ENCODE measurements at places on chromosomes 13 and 19.

DNA sequence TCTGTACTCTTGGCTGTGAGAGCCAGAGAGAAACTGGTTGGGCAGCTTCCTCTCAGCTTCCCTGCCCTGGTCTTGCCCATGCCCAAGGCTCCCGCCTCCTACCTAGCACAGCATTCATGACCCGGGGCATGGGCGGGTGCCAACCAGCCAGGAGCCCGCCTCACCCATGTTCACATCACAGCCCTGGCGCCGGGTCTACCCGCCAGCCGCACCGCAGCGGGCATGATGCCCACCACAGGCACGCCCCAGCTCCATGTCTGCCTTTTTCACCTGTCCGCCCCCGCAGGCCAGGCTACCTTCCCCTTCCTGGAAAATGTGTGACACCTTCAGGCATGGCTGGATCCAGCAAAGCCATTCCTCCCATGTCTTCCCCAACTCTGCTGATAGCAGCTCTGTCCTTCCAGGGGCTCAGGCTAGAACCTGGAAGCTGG, 42.1 kb downstream of the PTPRS start:
- no peak for DNase-seq

DNA sequence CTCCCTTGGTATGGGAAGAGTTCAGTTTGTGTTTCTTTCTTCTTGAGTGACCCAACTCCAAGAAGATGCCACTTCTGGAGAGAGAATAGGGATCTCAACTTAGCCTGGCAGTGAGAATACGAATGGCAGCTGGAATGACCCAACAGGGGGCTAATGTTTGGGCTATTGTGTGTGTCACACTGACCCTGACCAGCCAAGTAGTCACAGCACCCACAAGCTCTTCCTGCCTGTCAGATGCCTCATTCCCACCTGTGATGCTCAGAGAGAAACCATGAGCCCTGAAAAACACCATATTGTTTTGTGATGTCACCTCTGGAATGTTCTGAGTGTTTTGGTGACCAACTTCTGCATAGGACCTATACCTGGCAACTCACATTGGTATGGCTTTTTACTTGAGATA, at the start of gene CBY2:
Gene CBY2 (plus strand): TSS at position 233 of the 400 bp plus-strand sequence. CDS start 71 bp downstream, at position 304.
- DNase-seq: no peak

- no peak for DNase-seq
Measured at GRCh38 chr19:45711851-45712698, 18.6 kb downstream of the FBXO46 start.

DNA sequence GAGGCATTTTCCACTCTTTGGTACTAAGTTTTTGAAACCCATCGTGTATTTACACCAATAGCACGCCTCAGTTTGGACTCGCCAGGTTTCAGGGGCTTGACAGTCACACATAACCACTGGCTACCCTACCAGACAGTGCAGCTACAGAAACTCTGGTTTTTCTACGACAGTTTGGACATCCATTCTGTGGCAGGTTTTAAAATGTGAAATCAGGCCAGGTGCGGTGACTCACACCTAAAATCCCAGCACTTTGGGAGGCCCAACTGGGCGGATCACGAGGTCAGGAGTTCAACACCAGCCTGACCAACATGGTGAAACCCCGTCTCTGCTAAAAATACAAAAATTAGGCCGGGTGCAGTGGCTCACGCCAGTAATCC, 13.2 kb downstream of the KDELR1 start:
- no peak for DNase-seq

- no peak for DNase-seq
Measured at GRCh38 chr19:15433519-15434069, 14.8 kb upstream of the AKAP8L start.

DNA sequence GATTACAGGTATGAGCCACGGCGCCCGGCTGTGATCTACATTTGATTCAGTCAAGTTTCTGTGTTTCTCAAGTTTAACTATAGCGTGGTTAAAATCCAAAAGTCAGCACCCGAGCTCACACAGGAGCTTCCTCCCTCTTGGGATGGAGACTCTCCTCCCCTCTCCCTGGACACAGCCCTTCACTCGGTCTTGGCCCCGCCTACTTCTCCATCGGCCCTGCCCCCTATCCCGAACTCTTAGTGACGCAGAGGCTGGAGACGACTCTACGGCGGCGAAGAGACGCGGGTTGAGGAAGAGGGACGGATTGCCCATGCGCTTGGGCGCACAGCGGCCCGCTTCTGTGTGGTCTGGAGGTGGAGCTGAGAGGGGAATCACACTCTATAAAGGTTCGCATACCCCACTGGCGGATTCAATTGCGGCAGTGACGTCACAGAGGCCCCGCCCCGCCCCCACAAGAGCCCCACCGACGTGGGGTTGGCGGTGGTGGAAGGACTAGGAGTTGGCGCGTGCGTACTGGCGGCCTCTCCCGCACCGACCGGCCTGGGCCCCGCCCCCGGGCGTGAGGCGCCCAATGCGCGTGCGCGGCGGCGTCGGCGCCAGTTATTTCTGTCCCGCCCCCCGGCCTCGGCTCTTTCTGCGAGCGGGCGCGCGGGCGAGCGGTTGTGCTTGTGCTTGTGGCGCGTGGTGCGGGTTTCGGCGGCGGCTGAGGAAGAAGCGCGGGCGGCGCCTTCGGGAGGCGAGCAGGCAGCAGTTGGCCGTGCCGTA, at the start of gene TRIM28:
Gene TRIM28 (plus strand): TSS at position 239 of the 765 bp plus-strand sequence. CDS start 694 bp downstream, outside the sequence.
- DNase-seq: peak; percentile 79

- DNase-seq: no peak
Measured at GRCh38 chr19:11209839-11210655, 12.7 kb upstream of the KANK2 start.

- DNase-seq: no peak
Measured at GRCh38 chr13:41467425-41467945, 10.1 kb downstream of the RGCC start.

DNA sequence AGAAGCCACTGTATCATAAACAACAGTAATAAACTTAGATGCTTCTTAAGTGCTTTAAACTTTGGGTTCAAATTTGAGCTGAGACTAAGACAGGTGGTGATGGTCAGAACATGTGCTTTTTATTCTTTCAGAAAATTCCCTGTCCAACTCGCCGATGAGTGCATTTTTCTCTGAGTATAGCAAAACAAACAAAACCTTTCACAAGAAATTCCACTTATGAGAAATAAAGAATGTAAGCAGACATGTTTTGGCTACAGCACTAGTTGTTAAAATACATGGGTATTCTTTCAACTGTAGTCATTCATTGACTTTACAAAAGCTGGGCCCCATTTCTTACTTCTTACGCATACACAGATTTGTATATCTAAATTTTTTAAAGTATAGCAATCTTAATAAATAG, 125.6 kb downstream of the SPRY2 start:
- DNase-seq: no peak

- DNase-seq: no peak
Measured at GRCh38 chr13:36981156-36981743, 17.9 kb downstream of the ALG5 start.

- DNase-seq: no peak
Measured at GRCh38 chr13:41061914-41062837, 867 bp downstream of the WBP4 start.

DNA sequence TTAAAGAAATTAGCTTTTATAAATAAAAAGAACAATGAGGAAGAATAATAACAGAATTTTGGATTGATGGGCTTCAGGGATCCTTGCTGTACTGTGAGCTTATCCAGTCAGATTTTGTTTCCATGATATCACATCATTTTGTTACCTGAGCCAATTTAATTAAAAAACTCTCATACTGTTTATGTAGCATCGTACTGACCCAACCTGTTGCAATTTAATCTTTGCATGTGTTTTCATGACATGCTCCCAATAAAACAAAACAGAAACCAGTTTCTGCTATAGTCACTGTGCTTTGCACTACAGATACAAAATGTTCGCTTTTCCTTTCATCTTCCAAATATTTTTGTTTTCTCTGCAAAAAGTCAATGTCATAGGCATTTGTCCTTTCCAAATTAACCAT, 109.7 kb upstream of the RNF113B start:
- DNase-seq: no peak

DNA sequence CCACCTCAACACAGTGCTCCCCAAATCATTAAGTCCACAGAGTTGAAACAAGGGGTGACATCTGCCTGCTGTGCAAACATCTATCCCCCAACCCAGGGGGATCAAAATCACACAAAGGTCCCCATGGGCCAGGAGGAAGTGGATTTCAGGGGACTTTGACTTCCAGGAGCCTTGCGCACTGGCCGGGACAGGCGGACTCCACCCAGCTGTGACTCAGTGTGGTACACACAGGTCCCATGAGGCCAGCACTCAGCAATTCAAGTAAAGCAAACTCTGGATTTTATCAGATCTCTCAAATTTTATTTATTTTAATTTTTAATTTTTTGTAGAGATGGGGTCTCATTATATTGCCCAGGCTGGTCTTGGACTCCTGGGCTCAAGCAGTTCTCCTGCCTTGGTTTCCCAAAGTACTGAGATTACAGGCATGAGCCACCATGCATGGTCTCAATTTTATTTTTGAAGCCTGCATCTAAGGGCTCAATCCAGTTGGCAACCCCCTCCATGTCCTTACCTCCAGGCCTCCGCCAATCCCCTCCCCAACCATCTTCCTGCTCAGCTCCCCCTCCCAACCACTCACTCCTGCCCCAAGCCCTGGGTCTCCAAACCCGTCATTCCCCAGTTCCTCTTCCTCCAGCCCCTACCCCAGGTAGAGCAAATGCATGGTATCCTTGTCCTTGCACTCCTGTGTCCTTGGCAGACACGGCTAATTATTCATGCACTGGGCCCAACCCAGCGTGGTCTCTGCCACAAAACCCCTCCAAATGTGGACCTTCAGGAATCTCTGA, 18.2 kb downstream of the ARHGAP33 start:
- no peak for DNase-seq

DNA sequence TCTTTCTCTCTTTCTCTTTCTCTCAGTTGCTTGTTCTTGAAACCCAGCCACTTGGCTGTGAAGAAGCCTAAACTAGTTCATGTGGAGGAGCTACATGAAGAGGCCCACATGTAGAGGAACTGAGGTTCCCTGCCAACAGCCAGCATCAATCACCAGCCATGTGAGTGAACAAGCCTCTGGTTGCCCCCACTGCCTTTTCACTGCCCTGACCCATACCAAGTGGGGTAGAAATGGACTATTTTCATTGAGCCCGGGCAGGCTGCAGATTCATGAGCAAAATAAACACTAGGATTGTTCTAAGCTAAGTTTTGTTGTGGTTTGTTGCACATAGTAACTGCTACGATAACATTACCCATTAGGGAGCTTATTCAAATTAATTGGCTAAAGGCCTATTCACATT, 78.7 kb upstream of the FAM216B start:
- no peak for DNase-seq

DNA sequence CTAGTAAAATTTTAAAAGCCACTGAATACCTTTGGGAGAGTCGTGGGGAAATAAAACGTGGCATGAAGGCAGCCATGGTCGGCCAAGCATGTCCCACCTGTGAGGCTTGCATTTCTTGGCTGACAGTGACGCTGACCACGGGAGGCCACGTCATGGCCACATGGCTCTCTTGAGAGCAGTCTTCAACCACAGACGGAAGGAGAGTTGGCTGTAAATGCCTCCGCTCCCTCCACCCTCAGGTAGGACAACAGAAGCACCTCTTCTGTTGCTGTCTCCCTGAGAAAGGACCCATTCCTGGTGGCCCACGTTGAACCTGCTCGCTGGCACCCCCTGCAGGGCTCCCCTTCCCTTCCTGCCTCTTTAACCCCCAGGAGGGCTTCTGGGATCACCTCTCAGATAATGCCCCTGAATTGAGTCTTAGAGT, 10.6 kb upstream of the LRRC25 start:
- DNase-seq: no peak

DNA sequence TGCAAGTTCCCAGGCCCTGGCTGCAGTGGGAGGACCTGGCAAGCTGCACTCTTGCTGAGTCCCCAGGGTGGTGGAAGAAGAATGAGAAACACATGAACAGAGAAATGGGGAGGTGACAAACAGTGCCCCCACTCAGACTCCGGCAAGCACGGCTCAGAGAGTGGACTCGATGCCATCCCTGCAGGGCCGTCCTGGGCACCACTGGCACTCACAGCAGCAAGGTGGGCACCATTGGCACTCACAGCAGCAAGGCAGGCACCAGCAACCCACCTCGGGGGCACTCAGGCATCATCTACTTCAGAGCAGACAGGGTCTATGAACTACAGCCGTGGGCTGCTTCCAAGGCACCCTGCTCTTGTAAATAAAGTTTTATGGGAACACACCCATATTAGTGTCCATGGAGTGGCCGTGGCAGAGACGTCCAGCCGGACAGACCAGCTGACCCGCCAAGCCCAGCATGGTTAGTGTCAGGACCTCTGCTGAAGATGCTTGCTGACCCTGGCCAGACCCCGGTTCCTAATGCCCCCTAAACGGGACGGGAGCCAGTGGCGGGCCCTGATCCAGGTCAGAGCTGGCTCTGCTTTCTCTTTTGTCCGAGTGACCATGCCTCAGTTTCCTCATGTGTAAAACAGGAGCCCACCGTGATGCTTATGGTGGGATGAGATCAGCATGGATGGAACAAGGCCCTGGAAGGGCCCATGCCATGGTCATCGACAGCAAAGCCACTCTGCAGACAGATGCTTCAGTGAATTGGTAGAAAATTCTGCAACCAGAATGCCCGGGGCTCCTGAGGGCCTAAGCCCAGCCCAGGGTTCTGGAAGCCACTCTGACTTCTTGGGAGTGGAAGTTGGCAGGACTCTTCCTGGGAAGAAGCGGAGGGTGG, 2.1 kb upstream of the F10 start:
- no peak for DNase-seq

- DNase-seq: no peak
Measured at GRCh38 chr13:94181461-94182107, 297.9 kb downstream of the DCT start.

DNA sequence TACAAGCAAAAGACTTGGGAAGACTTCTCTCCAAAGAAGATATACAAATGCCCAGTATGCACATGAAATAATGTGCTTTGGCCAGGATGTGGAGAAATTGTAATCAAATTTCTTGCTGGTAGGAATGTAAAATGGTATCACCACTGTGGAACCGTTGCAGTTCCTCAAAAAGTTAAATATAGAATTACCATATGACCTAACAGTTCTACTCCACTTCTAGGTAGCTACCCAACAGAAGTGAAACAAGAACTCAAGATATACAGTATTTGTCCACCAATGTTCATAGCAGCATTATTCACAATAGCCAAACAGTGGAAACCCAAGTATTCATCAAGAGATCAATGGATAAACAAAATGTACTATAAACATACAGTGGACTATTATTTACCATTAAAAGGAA, 95.0 kb upstream of the KLF5 start:
- no peak for DNase-seq

- no peak for DNase-seq
Measured at GRCh38 chr13:21075011-21075378, 13.6 kb upstream of the LATS2 start.

DNA sequence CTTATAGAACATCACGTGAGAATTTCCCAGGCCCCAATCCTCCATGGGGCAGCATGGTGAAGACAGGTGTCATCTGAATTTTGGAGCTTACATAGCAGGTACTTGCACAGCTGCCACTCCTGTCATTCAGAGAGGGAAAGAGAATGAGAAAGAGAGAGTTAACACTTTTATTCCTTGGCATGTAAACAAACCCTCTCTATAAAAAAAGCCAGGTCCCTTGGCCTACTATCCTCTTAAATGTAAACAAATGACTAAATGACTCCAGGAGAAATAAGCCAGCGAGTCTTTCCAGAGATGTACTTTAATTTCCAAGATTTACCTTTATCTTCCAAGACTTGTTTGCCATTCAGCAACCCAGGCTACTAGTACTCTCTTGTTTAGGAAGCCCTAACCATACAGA, 195.3 kb upstream of the HTR2A start:
- no peak for DNase-seq
